SW 1271 (cell line): ENCODE measurements at places on chromosomes 7 and 10.
A peak's percentile ranks its signal among the peaks of the same experiment; 100 is the strongest.

DNA sequence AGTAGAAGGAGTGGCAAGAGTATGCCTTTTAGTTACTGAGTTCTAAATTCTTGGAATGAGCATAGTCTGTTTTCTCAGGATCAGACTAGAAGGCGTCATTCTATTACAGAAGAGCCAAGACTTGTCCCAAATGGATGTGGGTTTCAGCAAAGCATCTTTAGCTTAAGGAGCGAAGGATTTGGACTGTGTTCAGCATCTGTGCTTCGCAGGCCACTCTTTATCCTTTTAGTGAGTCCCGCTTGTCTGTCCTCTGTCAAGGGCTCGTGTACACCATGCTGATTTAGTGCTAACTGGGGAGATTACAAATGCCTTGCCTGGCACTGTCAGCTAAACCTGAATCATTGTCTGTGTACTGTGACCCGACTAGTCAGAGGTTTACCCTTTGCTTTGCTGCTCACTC, 465.7 kb downstream of the AUTS2 start:
- DNase-seq = no peak

DNA sequence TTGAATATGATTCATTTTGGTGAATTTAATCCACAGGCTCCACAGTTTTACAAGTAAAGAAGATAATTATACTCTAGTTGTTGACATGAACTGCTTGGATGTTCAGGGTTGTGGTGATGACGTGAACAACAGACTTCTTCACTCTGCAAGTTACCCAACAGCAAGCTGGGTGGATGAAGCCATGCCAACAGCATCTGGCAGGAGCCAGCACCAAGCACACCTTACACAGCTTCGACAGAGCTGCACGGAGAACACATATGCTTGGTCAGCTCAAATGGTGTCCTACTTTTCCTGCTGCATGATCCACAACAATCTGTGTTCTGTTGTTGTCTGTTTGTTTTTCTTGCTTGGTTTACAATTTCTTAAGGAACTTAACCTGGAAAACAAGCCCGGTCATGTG, 9.8 kb downstream of the NOD1 start:
- DNase-seq = no peak

DNA sequence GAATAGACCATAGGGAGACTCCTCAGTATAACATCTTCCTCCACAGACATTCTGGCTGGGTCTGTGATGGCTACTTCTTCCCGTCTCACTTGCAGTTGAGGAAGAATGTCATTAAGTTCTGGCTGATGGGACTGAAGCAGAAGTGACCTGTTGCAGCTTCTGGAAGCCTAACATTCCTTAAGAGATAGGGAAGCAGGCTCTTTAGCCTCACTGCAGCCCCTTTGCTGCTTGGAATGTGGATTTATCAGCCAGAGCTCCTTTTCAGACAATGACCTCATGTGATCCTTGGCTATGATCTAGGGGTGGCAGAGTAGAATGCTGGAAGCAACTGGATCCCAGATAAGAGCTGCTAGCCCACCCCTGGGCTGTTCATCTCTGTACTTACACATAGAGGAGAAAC, 142.5 kb downstream of the RNF216 start:
- no peak for DNase-seq

DNA sequence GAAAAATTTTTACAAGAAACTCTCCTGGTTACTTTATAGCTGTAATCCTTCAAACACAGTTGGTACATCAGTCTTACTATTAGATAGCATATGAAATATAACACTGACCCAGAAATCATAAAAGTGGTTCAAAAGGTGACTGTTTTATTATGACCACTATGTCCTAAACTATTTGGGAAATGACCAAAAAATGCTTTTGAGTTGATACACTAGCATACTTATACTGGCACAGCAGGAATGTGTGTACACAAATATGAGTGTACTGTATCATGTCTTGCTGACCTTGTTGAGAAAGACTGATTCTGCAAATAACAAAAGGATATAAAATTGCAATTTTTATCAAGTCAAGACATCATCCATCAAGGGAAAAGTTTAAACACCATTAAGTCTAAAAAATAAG, 24.3 kb downstream of the CSTF2T start:
- no peak for DNase-seq

GRCh38 chr10:69696073-69696731, 66.2 kb downstream of the FAM241B start:
- DNase-seq = peak; percentile 79

DNA sequence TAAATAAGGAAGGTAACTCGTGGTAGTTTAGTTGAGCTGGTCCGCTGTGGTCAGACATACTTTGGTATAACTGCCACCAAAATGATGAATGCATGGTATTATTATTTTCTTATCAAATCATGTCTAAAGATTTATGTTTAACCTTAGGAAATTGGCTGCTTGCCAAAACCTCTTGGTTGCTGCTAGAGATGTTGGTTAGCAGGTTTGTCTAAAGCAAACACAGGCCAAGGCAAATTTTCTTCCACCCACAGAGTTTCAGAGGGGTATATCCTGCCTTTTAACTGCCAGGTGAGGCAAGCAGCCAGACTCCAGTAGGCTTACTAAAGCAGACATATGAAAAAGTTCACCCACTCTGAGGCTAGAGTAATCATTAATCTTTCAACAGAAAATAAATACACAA, 101.4 kb downstream of the SEMA3E start:
- no peak for DNase-seq

- no peak for DNase-seq
Observed at GRCh38 chr10:129946859-129947258, 17.2 kb downstream of the EBF3 start.

DNA sequence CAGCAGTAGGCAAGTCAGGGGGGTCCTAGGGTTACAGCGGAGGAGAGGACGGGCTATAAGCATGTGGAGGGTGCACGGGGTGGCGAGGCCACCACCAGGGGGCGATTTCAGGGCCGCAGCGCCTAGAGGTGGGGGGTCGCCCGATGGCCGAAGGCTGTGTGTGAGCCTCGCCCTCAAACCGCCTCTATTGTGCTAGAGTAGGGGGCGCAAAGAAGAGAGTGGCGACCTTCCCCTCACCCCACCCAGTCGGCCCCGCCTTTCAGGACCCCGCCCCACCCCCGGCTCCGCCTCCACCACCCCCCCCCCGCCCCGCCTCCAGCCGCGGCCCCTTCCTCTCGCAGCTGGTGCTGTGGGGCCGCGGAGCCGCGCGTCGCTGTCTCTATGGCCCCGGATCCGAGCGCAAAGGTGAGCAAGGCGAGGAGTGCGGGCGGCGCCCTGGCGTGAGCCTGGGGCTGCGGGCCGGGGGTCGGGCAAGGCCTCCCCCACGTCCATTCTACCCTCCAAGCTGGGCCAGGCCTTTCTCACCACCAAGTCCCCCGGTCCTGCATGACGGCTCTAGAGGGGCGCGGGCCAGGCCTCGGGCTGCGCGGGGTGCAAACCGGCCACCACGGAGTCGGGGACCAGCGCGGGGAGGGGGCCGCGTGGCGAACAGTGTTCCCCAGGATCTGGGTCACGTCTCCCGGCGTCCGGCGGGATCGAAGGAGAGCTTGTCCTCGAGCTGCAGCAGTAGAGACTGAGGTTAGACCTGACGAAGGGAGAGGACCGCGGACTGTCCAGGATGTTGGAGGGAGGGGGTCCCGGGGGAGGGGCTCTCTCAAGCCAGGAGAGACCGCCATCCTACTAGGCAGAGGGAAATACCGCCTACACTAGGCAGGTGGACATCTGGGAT, at the start of gene SEMA4G:
TSS of gene SEMA4G (plus strand) at position 318 of the 889 bp plus-strand sequence. CDS start 3,409 bp downstream, outside the sequence.
- DNase-seq = no peak
